ENCODE measurements at places on chromosomes 2 and 18. TPM values are rescaled to one million over a fixed set of nuclear protein-coding genes. Genes with fewer than 3 reads are reported as not detected.

The TMEM178A gene
- 1.5 TPM for total RNA-seq

The KCNS3 gene
- total RNA-seq: 0.66 TPM

The ZNF521 gene
- total RNA-seq: 6.5 TPM

The MROH2A gene
- not detected for total RNA-seq

The ITGA4 gene
- 23.0 TPM for total RNA-seq

The ADCYAP1 gene
- total RNA-seq: 0.53 TPM

The PROC gene
- total RNA-seq: not detected

The ACADL gene
- total RNA-seq: 0.26 TPM

The CYRIA gene
- total RNA-seq: 1.5 TPM

The LOXHD1 gene
- not detected for total RNA-seq

The MATN3 gene
- 0.26 TPM for total RNA-seq

The SERPINE2 gene
- 1,107 TPM for total RNA-seq

The CROCC2 gene
- total RNA-seq: under 0.01 TPM

The MREG gene
- total RNA-seq: 1.7 TPM

The STK39 gene
- total RNA-seq: 16.8 TPM

The OSR1 gene
- 120 TPM for total RNA-seq

The ENOSF1 gene
- total RNA-seq: 49.7 TPM

The REG3G gene
- total RNA-seq: not detected

The AMER3 gene
- not detected for total RNA-seq

The CFAP53 gene
- 0.37 TPM for total RNA-seq

The ALKAL2 gene
- not detected for total RNA-seq

The PAX8 gene
- total RNA-seq: 0.13 TPM

The EIF2AK2 gene
- total RNA-seq: 26.6 TPM

The ELP2 gene
- total RNA-seq: 152 TPM

The ANKRD62 gene
- total RNA-seq: not detected

The ARMC9 gene
- 158 TPM for total RNA-seq

The STEAP3 gene
- 1.7 TPM for total RNA-seq

The GRHL1 gene
- total RNA-seq: 0.19 TPM

The MEIS1 gene
- total RNA-seq: 76.1 TPM

The PROKR1 gene
- under 0.01 TPM for total RNA-seq

The SLC4A3 gene
- 0.40 TPM for total RNA-seq

The CCT4 gene
- 120 TPM for total RNA-seq

The CGREF1 gene
- 7.0 TPM for total RNA-seq

The DSG1 gene
- total RNA-seq: not detected

The MLPH gene
- total RNA-seq: 2.4 TPM

The MC5R gene
- not detected for total RNA-seq

The DYNAP gene
- not detected for total RNA-seq

The RAB27B gene
- total RNA-seq: 5.0 TPM

The PLEKHH2 gene
- 1.9 TPM for total RNA-seq

The BMP10 gene
- not detected for total RNA-seq

The INHA gene
- 0.25 TPM for total RNA-seq

The TSPYL6 gene
- not detected for total RNA-seq

The ADRA2B gene
- not detected for total RNA-seq

The NPPC gene
- total RNA-seq: 0.26 TPM

The KANSL1L gene
- 21.4 TPM for total RNA-seq

The ATG9A gene
- total RNA-seq: 43.5 TPM

The EIF2B4 gene
- 33.2 TPM for total RNA-seq

The COL4A4 gene
- 33.4 TPM for total RNA-seq
